ENCODE measurements at places on chromosomes 11 and 22. TPM values are rescaled to one million over a fixed set of nuclear protein-coding genes. Genes with fewer than 3 reads are reported as not detected.

The ARFGAP2 gene
- total RNA-seq = 47.8 TPM

The PATZ1 gene
- total RNA-seq = 13.2 TPM

- H3K4me1 ChIP-seq = peaks cover 48% of the 10 kb centered on the region
- peak overlapping the region; percentile 81 for H3K27ac ChIP-seq
- no peak overlapping the region for H3K4me3 ChIP-seq
- peaks cover 21% of the 10 kb centered on the region for H3K27me3 ChIP-seq
Measured at GRCh38 chr22:45552580-45553350, 50.1 kb downstream of the FBLN1 start.

The RIMBP3B gene
- total RNA-seq = not detected

The DYNC2H1 gene
- 5.4 TPM for total RNA-seq

DNA sequence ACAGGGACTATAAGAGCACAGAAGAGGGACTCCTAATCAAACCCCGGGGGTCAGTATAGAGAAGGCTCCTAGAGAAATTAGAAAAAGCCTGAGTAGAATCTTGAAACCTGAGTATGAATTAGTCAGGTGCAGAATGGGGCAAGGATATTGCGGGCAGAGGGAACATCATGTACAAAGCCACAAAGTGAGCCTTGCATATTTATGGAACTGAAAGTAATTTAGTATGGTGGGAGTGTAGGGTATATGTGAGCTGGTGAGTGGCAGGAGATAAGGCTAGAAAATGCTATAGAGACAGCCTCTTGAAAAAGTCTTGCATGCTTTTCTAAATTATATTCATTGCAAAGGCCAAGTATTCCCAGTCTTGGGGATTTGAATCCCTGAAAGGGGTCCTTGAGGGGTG, 93.7 kb downstream of the STIM1 start:
- H3K4me1 ChIP-seq = peaks cover 82% of the 10 kb centered on the region
- no peaks in the 10 kb centered on the region for H3K36me3 ChIP-seq
- H3K27ac ChIP-seq = no peak overlapping the region
- no peak for DNase-seq
- no peak overlapping the region for H3K4me3 ChIP-seq

DNA sequence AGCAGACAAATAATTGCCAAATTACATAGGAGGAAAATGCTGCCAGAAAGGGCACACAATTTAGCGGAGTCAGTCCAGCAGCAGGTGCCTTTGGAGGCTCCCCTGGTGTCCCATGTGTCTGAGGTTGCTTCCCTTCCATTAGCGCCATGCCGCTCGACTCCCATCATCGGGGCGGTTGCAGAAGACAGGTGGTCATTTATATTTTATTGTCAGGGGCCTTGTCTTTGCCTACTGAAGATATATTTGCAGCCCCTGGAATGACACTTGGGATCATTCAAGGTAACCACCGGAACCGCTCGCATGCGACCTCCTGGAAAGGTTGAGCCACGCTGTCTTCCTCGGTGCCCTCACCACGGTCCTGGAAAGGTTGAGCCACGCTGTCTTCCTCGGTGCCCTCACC, 298.3 kb downstream of the TBC1D22A start:
- peaks cover 39% of the 10 kb centered on the region for H3K36me3 ChIP-seq
- no peak overlapping the region for H3K27ac ChIP-seq
- H3K4me3 ChIP-seq = no peak overlapping the region
- no peaks in the 10 kb centered on the region for H3K4me1 ChIP-seq
- DNase-seq = peak; percentile 1
- no peaks in the 10 kb centered on the region for H3K27me3 ChIP-seq

- H3K4me3 ChIP-seq = no peak overlapping the region
- no peaks in the 10 kb centered on the region for H3K27me3 ChIP-seq
- H3K36me3 ChIP-seq = peaks cover 4% of the 10 kb centered on the region
Measured at GRCh38 chr11:95993438-95994298, 69.8 kb upstream of the MTMR2 start.

GRCh38 chr11:33716243-33716642, 15.6 kb upstream of the C11orf91 start:
- no peaks in the 10 kb centered on the region for H3K27me3 ChIP-seq
- peaks cover 93% of the 10 kb centered on the region for H3K4me1 ChIP-seq
- peaks cover 90% of the 10 kb centered on the region for H3K36me3 ChIP-seq
- no peak overlapping the region for H3K4me3 ChIP-seq
- peak overlapping the region; percentile 82 for H3K27ac ChIP-seq

The TTC36 gene
- total RNA-seq = 1.1 TPM

The AQP11 gene
- 0.69 TPM for total RNA-seq

- H3K27ac ChIP-seq = no peak overlapping the region
- no peak for DNase-seq
Measured at GRCh38 chr11:35600331-35600838, 17.9 kb upstream of the FJX1 start.

DNA sequence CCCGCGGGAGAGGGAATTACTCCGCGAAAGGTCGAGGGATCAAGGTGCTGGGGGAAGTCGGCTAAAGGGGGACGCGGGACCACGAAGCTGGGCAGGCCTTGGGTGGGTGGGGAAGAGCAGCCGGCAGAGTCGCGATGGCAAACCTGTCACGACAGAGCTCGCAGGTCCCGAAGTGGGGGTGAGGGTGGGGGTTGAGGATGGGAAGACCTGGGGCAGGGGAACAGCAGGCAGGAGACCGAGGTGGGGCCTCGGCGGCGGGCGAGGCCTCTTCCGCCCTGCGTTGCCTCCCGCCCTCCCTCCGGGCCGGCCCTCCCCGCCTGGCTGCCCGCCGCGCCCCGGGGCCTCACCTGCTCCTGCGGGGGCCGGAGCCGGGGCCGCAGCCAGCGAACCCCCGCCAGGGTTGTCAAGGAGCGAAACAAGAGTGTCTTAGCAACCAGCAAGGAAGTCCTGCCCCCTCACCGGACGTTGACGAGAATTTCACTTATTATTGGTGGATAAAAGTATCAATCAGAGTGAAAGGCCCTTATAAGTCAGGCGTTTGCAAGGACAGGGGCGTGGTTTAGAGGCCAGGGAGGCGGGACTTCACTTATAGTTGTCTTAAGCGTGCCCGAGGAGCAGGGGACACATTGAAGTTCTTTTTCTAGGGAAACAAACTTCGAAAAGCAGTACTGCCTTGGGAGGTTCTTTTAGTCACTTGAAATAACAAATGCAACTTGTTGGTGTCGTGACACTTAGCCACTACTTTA, at the start of gene DNAL4:
DNAL4 (minus strand) TSS at position 423 of the 746 bp plus-strand sequence. CDS start 11,412 bp downstream, outside the sequence.
- peak within 1 kb of the TSS; percentile 90 for H3K4me3 ChIP-seq
- peak; percentile 95 for DNase-seq

The CD248 gene
- total RNA-seq = 12.3 TPM

GRCh38 chr11:2868506-2869133, 17.0 kb downstream of the CDKN1C start:
- H3K27me3 ChIP-seq = peaks cover 67% of the 10 kb centered on the region
- peaks cover 23% of the 10 kb centered on the region for H3K4me1 ChIP-seq
- H3K27ac ChIP-seq = peak overlapping the region; percentile 44
- DNase-seq = no peak

DNA sequence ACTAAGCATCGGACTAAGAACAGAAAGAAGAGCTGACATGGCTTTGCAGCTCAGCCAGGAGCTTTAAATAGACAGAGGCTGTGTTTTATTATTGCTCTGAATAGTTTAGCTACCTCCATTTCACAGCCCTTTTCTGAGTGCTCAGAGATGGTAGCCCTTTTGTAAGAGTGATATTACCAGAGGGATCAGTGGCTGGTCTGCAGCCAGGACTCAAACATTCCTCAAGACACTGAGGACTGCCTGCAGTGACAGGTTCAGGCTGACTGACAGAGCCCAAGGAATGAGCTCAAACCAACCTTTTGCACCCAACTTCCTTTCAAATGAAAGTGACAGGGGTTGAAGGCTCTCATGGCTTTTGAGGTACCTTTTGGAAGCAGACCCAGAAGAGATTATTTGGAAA, 189.0 kb downstream of the DDX10 start:
- H3K4me3 ChIP-seq = peak overlapping the region; percentile 47
- H3K36me3 ChIP-seq = no peaks in the 10 kb centered on the region
- peak overlapping the region; percentile 77 for H3K27ac ChIP-seq
- DNase-seq = peak; percentile 13

The HBG1 gene
- total RNA-seq = not detected

- no peak overlapping the region for H3K4me3 ChIP-seq
- no peaks in the 10 kb centered on the region for H3K27me3 ChIP-seq
- no peaks in the 10 kb centered on the region for H3K36me3 ChIP-seq
- no peaks in the 10 kb centered on the region for H3K4me1 ChIP-seq
Measured at GRCh38 chr11:18056561-18057181, 10.6 kb upstream of the TPH1 start.

DNA sequence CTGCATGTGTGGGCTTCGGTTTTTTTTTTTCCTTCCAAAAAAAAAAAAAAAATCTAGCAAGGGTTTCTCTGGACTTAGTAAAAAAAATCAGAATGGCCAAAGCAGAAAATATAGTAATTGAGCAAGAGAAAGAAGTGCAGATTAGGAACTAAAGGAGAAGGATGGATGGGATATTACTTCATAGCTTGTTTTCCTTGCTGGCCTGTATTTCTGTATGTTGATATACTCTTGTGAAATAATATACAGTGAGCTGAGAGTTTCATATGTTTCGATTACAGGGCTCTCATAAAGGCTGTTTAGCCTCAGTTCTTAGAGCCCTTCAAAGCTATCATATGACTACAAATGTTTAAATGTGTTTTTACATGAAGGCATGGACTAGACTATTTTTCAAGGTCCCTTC, 34.3 kb upstream of the NFRKB start:
- H3K4me1 ChIP-seq = no peaks in the 10 kb centered on the region
- no peaks in the 10 kb centered on the region for H3K27me3 ChIP-seq
- H3K27ac ChIP-seq = no peak overlapping the region
- no peak overlapping the region for H3K4me3 ChIP-seq
- no peak for DNase-seq

- no peak overlapping the region for H3K27ac ChIP-seq
- no peaks in the 10 kb centered on the region for H3K36me3 ChIP-seq
- H3K4me1 ChIP-seq = peaks cover 51% of the 10 kb centered on the region
- no peaks in the 10 kb centered on the region for H3K27me3 ChIP-seq
- no peak overlapping the region for H3K4me3 ChIP-seq
Measured at GRCh38 chr22:23197836-23198235, 17.5 kb downstream of the BCR start.

DNA sequence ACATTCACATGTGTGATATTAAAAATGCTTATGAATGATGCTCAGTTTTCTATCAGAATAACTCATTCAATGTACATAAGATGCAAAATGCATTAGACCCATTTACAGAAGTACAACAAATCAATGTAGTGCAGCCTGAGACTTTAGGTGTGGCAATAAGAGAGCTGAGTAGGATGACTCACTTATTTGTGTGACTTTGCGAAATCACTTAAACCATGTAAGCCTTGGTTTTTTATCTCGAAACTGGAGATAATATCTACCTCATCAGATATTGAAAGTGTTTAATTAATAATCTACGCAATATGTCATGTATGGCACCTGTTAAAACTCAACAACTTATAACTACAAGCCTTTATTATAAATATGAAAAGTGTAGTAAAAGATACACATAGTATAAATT, 105.7 kb upstream of the LUZP2 start:
- H3K4me1 ChIP-seq = no peaks in the 10 kb centered on the region
- no peaks in the 10 kb centered on the region for H3K27me3 ChIP-seq
- no peak overlapping the region for H3K27ac ChIP-seq
- DNase-seq = no peak
- H3K36me3 ChIP-seq = no peaks in the 10 kb centered on the region

The ASPHD2 gene
- total RNA-seq = 0.11 TPM

DNA sequence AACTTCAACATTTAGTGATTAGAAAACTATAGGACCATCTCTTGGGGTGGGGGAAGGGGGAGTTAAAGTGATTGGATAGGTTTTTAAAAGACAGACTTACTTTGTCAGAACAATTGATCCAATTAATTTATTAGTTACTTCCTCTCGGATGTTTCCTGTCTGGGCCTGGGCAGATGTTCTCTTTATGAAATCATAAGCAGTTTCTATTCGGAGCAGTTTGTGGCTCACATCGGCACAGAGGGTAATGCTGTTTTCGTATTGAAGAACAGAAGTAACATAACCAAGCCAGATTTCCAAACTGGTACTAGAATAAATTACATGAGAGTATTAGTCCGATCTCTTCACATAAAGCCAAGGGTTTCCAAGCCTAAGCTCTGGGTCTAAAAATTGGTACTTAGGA, 20.6 kb downstream of the PIWIL3 start:
- no peak for DNase-seq
- H3K4me3 ChIP-seq = no peak overlapping the region
- no peaks in the 10 kb centered on the region for H3K4me1 ChIP-seq
- no peak overlapping the region for H3K27ac ChIP-seq

The MFRP gene
- total RNA-seq = not detected

DNA sequence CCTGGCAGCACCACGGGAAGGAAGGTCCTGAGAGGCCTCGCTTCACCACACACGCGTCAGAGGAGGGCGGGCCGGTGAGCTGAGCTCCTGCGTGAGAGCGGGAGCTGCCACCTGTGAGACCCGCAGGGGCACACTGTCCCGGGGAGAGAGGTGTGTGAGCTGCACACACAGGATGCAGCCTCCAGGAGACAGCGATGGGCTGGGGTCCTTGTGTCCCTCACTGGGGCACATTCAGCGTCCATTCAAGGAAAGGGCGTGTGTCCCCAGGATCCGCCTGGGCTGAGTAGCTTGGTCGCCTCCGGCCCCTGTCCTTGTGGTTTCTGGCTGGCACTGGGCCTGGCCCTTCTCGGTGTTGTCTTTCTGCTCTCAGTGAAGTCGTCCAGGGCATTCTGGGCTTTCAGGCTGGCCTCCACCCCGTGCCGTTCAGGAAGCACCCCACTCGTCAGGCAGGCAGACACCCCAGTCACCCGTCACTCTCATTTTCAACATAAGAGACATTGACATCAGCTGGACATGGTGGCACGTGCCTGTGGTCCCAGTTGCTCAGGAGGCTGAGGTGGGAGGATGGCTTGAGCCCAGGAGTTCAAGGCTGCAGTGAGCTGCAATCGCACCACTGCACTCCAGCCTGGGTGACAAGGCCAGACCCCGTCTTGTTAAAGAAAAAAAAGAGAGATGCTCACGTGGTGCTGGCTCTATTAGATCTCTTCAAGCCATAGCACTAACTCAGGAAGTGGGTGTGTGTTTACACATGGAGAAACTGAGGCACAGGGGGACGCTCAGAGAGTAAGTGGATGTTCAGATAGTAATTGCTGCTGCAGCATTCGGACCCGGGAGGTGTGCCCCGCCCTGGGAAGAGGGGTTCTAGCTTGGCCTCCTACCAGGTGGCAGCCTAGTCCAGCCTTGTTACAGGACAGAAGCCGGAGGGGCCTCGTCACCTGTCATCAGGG, 1081.6 kb downstream of the BRD1 start:
- H3K4me3 ChIP-seq = no peak overlapping the region
- no peak for DNase-seq
- no peak overlapping the region for H3K27ac ChIP-seq
- H3K4me1 ChIP-seq = no peaks in the 10 kb centered on the region
- H3K27me3 ChIP-seq = peaks cover 1% of the 10 kb centered on the region
- H3K36me3 ChIP-seq = no peaks in the 10 kb centered on the region

The TTC12 gene
- 5.5 TPM for total RNA-seq

DNA sequence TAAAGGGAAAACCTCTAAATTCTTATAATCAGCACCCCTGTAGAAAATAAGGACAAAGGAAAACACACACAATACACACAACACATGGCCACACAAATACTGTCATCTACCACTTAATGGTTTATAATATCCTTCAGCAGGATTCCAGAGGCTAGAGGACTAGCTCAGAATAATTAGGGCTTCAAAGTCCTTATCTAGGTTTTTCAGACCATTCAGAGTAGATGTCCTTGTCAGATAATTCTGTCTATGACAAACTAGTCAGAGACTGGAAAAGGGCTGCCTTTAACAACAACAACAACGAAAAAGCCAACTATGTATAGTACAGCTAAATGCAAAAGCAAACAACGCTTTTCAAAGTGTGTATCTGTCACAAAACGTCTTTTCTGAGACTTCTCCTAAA, 456.5 kb upstream of the CNTN5 start:
- H3K27me3 ChIP-seq = no peaks in the 10 kb centered on the region
- no peaks in the 10 kb centered on the region for H3K4me1 ChIP-seq
- H3K27ac ChIP-seq = no peak overlapping the region
